ENCODE measurements at places on chromosomes 5 and 9.
A peak's percentile ranks its signal among the peaks of the same experiment; 100 is the strongest.

DNA sequence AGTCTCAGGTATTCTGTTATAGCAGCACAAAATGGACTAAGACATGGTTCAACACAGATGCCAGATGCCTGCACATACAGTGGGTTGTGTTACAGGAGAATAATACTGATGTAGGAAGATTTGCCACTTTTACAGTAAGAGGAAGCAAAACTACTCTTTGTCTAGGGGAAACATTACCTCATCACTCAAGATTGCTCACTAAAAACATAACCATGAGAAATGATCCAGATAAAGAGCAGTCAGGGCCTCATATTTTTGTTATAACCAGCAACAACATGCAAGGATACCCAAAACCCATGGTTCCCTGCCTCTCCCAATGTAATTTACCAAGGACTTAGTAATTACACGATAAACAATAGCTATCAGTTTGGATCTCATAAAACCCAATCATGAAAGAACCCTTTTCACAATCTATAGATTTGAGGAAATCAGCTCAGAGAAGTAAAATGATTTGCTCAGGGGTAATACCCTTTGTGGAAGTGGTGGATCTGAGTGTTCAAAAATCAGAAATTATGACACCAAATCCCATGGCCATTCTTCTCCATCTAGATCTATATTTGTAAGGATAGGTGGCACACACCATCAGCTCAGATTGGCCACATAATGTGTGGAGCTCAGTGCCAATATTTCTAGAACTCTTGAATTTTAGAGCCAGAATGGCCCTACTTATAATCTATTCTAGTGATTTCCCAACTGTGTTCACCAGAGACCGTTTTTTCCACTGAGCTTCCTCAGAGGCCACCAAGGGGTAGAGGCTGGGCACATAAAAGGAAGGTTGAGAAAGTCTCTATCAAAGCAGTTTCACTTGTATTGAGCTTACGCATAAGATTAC, 27.8 kb downstream of the DPYSL3 start:
- no peak for DNase-seq

GRCh38 chr9:7259544-7260241, 501.9 kb downstream of the KDM4C start:
- DNase-seq, result no peak

GRCh38 chr5:55671975-55672374, 40.1 kb downstream of the SLC38A9 start:
- no peak for DNase-seq

DNA sequence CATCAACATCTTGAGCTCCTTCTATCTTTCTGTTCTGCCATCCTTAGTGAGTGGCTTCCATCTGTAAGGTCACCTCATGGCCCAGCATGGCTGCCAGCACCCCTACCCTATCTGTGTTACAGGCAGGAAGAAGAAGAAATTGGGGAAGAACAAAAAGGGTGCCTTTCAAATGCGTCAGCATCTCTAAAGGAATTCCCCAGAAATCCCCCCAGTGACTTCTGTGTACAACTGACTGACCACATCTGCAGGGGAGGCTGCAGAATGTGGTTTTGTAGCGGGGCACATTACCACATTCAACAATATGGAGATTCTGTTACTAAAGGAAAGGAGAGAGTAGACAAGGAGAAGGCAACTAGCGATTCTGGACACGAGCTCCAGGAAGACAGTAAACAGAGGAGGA, 40.1 kb downstream of the ALG2 start:
- no peak for DNase-seq

GRCh38 chr5:56648460-56649034, 166.8 kb upstream of the MAP3K1 start:
- DNase-seq, result no peak

DNA sequence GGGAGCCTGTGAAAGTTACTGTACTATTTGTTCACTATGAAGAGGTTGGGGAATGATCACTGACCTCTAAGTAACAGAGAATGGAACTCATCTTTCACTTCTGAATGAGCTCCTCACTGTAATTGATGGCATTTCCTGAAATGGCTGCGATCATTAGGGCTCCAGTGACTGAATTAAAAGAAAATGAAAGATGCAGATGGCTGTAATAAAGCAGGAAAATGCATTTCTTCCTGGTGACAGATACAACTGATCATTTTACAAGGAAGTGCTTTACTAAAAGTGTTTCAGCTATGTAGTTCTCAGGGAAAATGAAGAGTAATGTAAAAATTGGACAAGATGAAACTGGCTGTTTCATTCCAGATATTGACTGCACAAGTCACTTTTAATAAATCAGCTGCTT, 1200.6 kb upstream of the NUDT12 start:
- DNase-seq, result no peak

- no peak for DNase-seq
These were observed 1930.5 kb downstream of the EFNA5 start for GRCh38 chr5:105740242-105740641.

DNA sequence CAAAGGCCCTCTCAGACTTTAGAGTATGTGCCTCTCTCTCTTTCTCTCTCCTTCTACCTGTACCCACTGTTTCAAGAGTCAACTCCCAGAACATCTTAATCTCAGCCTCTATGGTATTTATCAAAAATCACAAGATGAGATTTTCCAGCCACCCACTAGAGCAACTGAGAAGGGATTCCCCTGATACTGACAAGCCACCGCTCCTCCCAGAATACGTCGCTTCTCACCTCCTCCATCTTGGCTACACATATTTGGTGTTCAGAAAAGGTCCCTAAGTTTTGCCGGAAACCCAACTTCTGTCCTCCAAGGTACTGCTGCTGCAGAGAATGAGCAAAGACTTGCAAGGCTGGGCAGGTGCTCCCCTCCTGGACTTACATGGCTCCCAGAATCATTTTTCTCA, 6.1 kb downstream of the GARIN3 start:
- no peak for DNase-seq

DNA sequence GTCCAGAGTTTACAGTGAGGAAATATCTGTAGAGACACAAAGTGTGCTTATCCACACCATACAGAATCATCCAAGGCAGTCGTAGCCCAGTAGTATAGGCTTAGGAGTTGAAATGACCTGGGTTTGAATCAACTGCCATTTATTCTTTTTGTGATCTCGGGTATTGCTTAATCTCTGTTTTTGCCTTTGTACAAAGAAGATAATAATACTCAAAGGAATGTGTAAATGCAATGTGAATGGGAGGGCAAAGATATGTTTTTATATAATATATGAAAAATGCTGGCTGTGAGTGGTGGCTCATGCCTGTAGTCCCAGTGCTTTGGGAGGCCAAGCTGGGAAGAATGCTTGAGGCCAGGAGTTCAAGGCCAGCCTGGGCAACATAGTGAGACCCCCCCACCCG, 141.1 kb downstream of the SPATA31D1 start:
- no peak for DNase-seq

- peak; percentile 81 for DNase-seq
These were observed 1.5 kb upstream of the TRAF1 start for GRCh38 chr9:120928015-120928482.

DNA sequence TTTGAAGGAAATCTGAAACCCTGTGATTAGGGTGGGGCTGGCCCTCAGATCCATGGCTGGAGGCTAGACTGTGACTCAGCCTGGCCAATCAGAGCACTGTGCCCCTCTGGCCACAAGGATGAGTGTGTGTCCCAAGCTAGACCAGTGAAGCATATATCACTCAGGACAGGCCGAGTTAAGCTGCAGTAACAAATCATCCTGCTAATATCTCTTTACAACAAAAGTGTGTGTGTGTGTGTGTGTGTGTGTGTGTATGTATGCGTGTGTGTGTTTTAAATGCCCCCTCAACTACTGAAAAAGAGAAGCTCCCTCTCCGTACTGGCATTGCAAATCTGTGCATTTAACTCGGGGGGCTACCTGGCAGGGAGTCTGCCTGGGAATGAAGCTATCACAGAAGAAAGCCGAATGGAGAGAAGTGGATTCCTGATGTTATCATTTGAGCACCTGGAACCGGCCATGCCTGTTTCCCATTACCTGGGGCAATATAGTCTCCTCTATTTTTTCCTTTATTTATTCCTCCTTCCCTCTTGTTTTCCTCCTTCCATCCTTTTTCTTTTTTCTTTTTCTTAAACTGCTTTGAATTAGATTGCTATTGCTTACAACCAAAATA, 25.6 kb downstream of the STC2 start:
- DNase-seq, result no peak

- no peak for DNase-seq
These were observed 66.3 kb upstream of the COL5A1 start for GRCh38 chr9:134575103-134575900.

- no peak for DNase-seq
These were observed 1136.9 kb downstream of the TAF11L14 start for GRCh38 chr5:18771097-18771610.

- DNase-seq, result no peak
These were observed 142.4 kb upstream of the IRX4 start for GRCh38 chr5:2024986-2025721.

- no peak for DNase-seq
These were observed 10.7 kb upstream of the OR5C1 start for GRCh38 chr9:122777935-122778627.

DNA sequence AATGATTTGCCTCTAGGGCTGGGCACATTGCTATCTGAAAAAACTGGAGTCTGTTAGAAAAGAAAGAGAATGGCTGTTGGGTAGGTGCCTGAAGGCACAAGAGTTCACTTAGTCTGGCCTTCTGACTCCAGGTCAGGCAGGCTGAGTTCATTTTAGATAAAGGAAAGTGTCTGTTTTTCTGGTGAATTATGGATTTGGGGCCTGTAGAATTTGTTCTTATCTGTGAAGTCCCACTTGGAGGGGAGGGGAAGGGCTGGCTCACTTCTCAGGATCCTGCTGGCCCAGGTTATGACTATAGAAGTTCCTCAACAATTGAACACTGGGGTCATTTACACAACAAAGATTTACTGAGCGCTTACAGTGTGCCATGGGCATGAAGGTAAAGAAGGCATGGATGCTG, 11.5 kb upstream of the SEPTIN8 start:
- DNase-seq, result no peak

DNA sequence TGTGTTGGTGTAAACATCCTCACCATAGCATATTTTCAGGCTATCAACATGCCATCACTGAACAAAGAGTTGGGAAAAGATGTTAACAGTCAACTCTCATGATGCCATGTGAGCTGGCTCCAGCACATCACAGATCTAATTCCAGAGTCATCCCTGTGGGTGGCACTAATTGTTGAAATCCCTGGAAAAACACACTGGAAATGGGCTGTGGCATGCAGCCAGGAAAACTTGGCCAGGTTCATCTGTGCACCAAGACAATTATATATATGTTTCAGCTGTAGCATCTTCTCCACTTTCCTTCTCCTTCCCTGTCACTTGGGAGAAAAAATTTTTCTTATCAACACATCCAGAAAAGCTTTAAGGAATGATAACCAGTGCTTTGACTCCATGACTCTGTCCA, 313.7 kb downstream of the TRIM32 start:
- DNase-seq, result no peak
